ENCODE measurements at places on chromosomes 5 and 9. TPM values are rescaled to one million over a fixed set of nuclear protein-coding genes. Genes with fewer than 3 reads are reported as not detected.

- no peaks in the 10 kb centered on the region for H3K27me3 ChIP-seq
- H3K4me3 ChIP-seq: no peak overlapping the region
- H3K27ac ChIP-seq: no peak overlapping the region
- no peaks in the 10 kb centered on the region for H3K36me3 ChIP-seq
- no peaks in the 10 kb centered on the region for H3K4me1 ChIP-seq
- DNase-seq: no peak
These were observed 22.0 kb upstream of the DMRTA1 start for GRCh38 chr9:22424616-22425015.

DNA sequence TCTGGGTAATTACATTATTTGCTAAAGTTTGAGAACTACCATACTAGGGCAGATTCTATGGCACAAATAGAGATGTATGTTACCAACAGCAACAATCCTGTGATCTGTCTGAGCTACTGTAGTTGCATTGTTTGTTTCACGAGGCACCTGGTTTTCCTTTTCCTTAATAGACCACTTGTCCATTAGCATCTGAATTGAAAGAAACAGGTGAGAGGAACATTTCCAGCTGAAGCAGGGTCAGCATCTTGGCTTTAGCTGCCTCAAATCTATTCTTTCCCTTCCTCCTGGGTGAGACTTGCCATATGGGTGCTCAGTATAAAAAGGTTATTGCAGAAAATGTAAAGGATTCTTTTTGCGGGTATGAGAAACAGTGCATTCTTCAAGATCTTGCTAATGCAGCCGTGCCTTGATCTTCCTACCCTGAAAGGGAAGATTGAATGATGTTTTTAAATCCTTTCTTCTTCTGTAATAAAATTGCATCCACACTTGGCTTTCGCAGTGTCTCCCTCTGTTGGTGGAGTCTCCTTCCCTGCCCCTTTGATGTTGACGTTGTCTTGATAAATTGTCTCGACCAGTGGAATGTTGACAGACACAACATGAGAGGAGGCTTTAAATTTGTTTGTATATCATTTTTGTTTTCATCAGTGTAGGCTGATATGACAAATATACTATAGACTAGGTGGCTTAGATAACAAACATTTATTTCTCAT, 118.0 kb upstream of the BRINP1 start:
- no peaks in the 10 kb centered on the region for H3K36me3 ChIP-seq
- no peak overlapping the region for H3K27ac ChIP-seq
- no peaks in the 10 kb centered on the region for H3K27me3 ChIP-seq
- no peaks in the 10 kb centered on the region for H3K4me1 ChIP-seq
- no peak overlapping the region for H3K4me3 ChIP-seq
- no peak for DNase-seq

DNA sequence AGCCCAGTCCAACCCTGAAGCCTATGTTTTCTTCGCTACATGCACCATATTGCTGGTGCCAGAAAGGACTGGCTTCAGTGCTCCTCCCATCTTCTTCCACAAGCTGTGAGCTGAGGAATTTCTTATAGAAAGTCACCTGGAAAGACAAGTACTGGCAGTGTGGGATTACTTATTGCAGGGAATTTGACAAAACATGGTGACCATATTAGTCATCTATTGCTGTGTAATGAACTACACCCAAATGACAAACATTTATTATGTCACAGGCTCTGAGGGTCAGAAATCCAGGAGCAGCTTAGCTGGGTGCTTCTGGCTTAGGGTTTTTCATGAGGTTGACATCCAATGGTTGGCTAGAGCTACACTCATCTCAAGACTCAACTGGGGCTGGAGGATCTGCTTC, 75.5 kb downstream of the ENTREP1 start:
- no peak for DNase-seq
- H3K36me3 ChIP-seq: no peaks in the 10 kb centered on the region
- H3K4me3 ChIP-seq: no peak overlapping the region
- H3K27me3 ChIP-seq: no peaks in the 10 kb centered on the region
- peaks cover 9% of the 10 kb centered on the region for H3K4me1 ChIP-seq

- no peak overlapping the region for H3K4me3 ChIP-seq
- peaks cover 9% of the 10 kb centered on the region for H3K4me1 ChIP-seq
- no peaks in the 10 kb centered on the region for H3K36me3 ChIP-seq
- no peak for DNase-seq
- no peaks in the 10 kb centered on the region for H3K27me3 ChIP-seq
These were observed 654.5 kb downstream of the CETN3 start for GRCh38 chr5:89755024-89755423.

GRCh38 chr5:36089989-36090388, 23.3 kb upstream of the UGT3A2 start:
- DNase-seq: no peak
- no peaks in the 10 kb centered on the region for H3K36me3 ChIP-seq
- H3K4me1 ChIP-seq: no peaks in the 10 kb centered on the region
- H3K4me3 ChIP-seq: no peak overlapping the region

Gene CDKN2A
- total RNA-seq: 1.1 TPM
